ENCODE measurements at places on chromosomes 6 and 20.

- peak; percentile 30 for DNase-seq
These were observed 108.0 kb upstream of the LRFN2 start for GRCh38 chr6:40695114-40695513.

- no peak for DNase-seq
These were observed 636 bp downstream of the SRF start for GRCh38 chr6:43171707-43172103.

- no peak for DNase-seq
These were observed 348.3 kb upstream of the POU3F2 start for GRCh38 chr6:98486057-98486456.

GRCh38 chr6:24547243-24547642 lies 52.5 kb downstream of the ALDH5A1 start:
- DNase-seq, result no peak

- DNase-seq, result peak; percentile 44
These were observed 43.1 kb downstream of the CD109 start for GRCh38 chr6:73739096-73739495.

DNA sequence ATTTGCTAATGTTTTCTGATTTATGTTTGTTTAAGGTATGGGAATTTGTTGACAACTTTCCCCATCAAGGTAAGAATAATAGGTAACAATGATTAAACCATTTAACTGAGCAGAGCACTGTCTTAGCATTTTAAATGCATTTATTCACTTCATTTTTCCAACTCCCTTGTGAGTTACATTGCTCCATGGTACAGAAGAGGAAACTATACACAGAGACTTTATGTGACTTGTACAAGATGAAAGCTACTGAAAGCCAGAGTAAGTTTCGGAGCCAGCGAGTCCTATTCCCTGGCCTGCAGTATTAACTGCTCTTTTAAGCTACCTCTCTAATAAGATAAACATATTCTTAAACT lies 708.8 kb downstream of the HDGFL1 start:
- no peak for DNase-seq

GRCh38 chr6:35489995-35490791 lies 6.7 kb downstream of the TEAD3 start:
- DNase-seq, result no peak

DNA sequence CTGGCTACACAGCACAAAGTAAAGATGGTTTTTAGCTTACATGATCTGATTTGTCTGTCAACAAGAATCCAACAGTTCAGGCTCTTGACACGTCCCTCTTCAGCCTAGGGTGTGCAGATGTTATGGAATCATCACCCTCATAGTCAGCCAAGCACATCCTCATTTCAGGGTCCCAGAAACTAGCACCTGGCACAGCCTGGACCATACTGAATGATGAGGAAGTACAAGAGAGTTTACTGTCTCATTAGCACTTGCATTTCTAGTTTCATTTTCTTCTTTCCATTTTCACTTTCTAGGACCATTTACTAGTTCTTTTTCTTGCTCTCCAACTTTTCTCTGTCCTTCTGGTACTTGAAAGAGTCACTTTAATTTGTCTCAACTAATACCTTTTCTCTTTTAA lies 6.5 kb downstream of the RIPOR2 start:
- DNase-seq, result no peak

GRCh38 chr6:23690453-23691049 lies 435.5 kb upstream of the NRSN1 start:
- DNase-seq, result no peak

DNA sequence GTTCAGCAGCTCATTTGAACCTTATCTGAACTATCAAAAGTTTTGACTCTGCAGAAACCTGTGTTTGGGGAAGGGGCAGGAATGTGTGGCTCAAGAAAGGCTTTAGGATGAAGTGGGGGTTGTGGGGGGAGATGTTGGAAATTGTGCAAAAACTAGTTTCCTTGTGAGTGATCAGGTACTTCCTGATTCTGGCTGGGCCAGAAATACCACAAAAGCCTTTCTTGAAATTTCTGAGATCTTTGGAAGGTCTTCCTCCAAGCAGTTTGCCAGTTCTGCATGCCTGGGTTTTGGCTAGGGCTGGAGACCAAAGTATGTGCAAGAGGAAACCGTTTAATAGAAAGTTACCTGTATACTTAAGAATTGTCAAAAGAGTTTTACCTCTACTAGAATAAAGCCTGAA lies 116.6 kb downstream of the BMP2 start:
- DNase-seq, result no peak

GRCh38 chr6:57435475-57436160 lies 118.2 kb downstream of the PRIM2 start:
- DNase-seq, result no peak

- no peak for DNase-seq
These were observed 13.0 kb downstream of the EFCAB8 start for GRCh38 chr20:32871627-32872160.

- DNase-seq, result no peak
These were observed 862.6 kb downstream of the KIF16B start for GRCh38 chr20:15710636-15711035.

GRCh38 chr6:15574486-15574885 lies 88.3 kb downstream of the DTNBP1 start:
- no peak for DNase-seq

DNA sequence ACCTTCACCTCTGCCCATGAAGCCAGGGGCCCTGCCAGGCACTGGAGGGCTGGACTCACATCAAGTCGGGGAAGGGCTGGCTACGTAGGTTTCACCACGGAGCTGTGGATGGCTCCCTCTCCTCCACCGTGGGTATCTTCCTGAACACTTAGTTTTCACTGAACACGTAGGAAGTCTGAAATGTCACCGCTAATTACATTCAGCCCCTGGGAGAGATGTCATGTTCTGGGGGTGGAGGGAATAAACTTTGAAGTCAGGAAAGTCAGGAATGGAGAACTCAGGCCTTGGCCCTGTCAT lies 6.5 kb downstream of the LHFPL5 start:
- no peak for DNase-seq

DNA sequence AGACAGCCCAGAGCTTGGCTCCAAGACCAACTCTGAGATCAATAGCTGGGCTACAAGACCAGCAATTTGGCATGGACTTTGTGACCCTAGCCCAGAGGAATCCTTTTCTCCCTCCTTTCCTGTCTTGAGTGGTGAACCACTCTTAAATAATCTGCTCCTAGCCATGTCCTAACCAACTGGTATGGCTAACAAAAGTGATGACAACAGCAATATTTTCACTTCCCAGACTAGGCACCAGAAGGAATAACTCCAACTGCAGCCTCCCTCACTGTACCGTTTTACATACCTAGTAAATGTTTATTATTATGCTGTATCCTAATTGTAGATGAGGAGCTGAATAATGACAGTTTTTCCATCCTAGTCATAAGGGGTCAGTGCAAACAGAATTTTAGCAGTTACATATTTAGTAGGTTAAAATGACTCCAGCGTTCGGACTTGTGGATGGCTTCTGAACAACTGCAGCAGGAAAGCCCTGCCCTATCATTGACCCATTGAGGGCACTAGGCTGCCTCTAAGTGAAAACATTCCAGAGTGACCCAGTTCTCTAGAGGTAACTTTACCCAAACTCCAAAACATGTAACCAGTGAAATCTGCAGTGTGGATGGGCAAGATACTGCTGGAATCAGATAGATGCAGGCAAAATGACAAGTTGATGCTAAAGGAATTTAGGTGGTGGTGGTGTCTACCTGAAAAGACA lies 77.1 kb downstream of the SH3BGRL2 start:
- no peak for DNase-seq

- no peak for DNase-seq
These were observed 20.2 kb downstream of the NTSR1 start for GRCh38 chr20:62728781-62729300.

GRCh38 chr20:32535316-32535952 lies 49.7 kb downstream of the NOL4L start:
- DNase-seq, result no peak

Measured in HTR-8/SVneo (cell line).